T-helper 2 cell (primary cell): ENCODE measurements at places on chromosomes 2 and 18.

DNA sequence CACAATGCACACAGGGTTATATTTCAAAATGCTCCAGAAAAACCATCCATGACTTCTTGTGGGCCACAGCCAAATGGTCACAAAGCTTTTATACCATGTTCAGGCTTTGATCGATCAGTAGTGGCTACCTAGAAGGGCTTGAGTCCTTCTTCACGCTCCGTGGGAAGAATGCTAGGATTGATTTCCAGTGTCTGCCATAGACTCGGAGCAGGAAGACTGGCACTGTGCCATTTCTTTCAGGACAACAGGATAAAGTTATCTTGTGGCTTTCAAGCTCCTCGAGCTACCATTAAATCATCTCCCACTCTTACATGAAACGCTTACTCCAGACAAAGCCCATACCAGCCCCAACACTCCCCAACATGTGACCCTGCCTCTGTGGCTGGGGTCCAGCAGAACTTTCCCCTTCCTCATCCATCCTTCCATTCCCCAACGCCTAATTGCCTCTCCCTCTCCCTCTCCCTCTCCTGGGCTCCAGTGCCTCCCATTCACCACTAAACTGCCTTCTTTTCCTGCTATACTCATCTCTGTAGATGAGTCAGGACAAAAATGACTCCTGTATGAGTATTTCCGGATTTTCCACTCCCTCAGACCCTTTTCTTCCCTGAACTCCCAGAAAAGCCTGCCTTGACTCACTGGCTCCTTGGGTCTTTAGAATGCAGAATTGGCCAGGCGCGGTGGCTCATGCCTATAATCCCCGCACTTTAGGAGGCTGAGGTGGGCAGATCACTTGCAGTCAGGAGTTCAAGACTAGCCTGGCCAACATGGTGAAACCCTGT is 40.9 kb downstream of the ADD2 start:
- no peak for DNase-seq

- DNase-seq, result no peak
Observed at GRCh38 chr2:231664727-231665126, 43.6 kb upstream of the PTMA start.

DNA sequence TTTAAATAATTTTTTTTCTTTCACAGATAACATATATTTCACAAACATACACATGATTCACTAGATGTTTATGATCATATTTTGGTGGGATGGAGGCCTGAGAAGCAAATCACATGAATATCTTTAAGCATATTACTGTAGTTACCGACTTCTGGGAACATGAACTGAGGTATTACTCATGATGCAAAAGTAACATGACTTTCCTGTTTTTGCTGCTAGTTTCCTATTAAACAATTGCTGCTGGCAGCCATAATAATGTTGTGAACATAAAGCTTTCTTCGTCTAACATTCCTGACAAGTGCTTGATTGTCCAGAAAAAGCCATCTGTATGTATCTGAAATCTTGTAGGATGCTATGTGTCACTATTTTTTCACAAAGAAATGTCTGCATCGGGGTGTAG is 145.4 kb downstream of the MTX2 start:
- no peak for DNase-seq

DNA sequence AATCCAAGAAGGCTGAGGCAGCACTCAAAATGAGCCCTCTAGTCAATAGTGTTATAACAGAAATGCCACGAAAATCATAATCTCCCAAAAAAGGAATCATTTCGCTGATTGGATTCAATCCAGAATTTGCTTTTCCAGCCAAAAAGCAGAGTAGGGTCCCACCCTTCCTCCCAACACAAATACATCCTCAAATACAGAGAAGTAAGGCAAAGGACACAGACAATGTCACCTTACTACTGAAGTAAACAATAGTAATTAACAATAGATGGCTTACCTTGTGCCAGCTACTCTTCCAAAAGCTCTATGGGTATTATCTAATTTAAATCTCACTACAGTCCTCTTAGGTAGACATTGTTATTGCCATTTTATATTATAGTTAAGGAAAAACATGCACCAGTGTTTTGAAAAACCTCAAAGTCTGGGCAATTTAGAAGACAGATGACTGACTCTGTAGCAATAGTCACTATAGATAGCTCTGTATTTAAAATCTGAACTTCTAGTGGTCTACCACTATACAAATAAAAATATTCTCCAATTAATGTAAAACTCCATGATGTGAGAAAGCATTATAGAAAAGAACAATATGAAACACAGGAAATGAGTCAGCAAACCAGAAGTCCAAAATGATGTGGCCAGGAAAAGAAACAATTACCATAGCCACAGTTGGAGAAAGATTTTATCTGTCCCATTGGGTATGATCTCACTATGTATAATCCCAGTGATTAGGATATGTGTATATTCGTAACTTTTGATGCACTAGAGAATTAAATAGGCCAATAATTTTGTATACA is 305.0 kb upstream of the ERBB4 start:
- DNase-seq, result no peak
